ENCODE measurements at places on chromosomes 13 and 19.

GRCh38 chr19:42420055-42420544 lies 7.1 kb downstream of the LIPE start:
- DNase-seq = no peak

GRCh38 chr13:52786766-52787165 lies 47.1 kb upstream of the CNMD start:
- DNase-seq = no peak

DNA sequence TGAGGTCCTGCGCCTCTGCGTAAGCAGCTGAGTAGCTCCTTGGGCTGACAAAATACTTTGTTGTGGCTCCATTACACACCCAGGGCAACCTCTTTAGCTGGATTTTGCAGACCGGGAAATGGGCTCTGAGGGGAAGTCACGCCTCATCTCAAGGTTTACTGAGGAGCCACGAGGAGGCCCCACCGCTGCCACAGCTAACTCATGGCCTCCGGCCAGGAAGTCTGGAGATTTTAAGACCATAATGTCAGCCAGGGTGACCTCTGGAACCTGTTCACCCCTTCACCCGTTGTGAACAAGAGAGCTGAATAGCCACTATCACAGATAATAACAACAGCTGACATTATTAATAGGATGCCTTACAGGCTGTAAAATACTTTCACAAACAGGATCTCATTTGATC lies 351.3 kb upstream of the TMTC4 start:
- DNase-seq = peak; percentile 62

DNA sequence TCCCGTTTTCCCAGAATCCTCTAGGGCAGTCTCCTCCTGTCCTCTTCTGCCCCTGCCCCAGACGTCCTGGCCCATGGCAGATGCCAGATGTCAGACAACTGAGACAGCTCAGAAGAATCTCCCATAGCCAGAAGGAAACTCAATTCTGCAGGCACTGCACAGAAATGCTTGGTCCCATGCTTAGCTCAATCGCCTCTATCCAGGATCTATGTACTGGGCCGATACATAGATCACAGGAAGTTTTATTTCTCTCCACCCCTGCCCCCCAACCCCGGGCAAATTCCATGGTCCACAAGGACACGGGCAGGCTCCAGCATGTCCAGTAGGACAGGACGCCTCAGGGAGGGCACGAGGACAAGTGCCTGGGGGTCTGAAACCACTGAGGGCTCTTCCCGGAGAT lies 4.8 kb downstream of the MBD3 start:
- no peak for DNase-seq

DNA sequence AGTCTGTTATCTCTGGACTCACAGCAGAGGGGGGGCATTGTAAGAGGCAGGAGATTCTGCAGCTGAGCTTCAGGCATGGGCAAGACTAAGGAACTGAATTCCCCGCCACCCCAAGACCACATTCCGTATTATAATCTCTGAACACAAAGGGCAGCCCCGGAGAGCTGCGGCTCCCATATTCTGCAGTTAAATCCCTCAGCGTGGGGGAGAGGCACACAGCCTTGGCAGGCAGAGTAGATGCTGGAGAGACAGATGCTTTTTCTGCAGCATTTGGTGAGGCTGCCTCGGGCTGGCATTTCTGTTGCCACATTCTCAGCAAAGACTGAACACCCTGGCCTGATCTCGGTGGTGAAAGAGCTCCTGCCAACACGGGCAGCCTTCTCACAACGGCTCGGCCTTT lies 12.9 kb downstream of the CHAF1A start:
- no peak for DNase-seq

- peak; percentile 57 for DNase-seq
Measured at GRCh38 chr13:61728471-61728870, 312.8 kb upstream of the PCDH20 start.

GRCh38 chr13:33487575-33488243 lies 202.2 kb upstream of the STARD13 start:
- DNase-seq = no peak

GRCh38 chr13:110265341-110265681 lies 41.6 kb downstream of the COL4A1 start:
- no peak for DNase-seq

DNA sequence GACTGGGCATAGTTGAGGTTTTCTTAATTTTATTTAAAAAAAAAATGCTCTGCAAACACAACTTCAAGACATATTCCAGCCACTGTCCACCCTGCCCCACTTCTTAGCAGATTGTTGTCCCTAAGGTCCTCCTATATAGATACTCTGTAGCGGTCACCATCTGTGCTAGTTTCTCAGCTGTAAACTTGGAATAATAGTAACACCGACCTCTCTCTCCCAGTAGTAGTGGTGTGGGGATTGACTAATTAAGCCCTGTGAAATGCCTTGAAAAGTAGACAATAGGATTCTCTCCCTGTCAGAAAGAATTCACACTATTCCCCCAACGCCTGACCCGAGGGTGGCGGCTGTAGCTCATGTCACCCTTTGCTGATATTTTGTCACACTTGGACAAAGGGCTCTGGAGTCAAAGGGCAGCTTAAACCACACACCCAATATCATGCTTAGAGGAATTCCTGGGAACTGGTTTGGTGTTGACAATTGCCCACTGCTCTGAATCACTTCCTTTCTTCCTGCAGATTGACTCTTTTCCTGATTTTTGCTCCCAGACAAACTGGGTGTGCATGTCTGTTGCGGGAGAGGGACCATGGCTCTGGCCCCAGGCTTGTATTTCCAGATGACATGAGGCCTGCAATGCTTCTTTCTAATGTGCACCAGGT lies 9.2 kb upstream of the SERP2 start:
- no peak for DNase-seq

- no peak for DNase-seq
Measured at GRCh38 chr13:50401049-50401505, 385.8 kb downstream of the KCNRG start.

GRCh38 chr19:12199757-12200419 lies 37.0 kb downstream of the ZNF136 start:
- DNase-seq = no peak

GRCh38 chr13:23654111-23655110 lies 84.2 kb downstream of the TNFRSF19 start:
- DNase-seq = no peak

- DNase-seq = peak; percentile 2
Measured at GRCh38 chr13:69124996-69125395, 982.6 kb upstream of the ATXN8OS start.

DNA sequence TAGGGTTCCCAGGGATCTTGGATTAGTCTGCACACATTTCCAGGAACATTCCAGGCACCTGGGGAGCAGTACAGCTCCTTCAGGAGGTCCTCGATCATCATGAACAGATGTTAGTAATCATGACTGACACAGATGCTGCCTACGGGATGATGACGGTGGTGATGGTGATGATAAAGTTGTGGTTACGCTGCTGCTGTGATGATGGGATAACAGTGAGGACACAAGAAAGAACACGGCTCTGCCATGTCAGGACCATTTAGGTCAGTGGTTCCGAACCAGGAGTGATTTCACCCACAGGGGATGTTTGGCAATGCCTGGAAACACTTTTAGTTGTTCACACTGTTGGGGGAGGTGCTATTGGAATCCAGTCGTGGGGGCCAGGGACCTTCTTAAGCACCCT lies 1193.0 kb downstream of the UQCRFS1 start:
- no peak for DNase-seq

- DNase-seq = peak; percentile 86
Measured at GRCh38 chr13:45367358-45367757, 26.4 kb upstream of the TPT1 start.

- DNase-seq = no peak
Measured at GRCh38 chr13:49452725-49453457, 8.8 kb downstream of the SETDB2 start.

DNA sequence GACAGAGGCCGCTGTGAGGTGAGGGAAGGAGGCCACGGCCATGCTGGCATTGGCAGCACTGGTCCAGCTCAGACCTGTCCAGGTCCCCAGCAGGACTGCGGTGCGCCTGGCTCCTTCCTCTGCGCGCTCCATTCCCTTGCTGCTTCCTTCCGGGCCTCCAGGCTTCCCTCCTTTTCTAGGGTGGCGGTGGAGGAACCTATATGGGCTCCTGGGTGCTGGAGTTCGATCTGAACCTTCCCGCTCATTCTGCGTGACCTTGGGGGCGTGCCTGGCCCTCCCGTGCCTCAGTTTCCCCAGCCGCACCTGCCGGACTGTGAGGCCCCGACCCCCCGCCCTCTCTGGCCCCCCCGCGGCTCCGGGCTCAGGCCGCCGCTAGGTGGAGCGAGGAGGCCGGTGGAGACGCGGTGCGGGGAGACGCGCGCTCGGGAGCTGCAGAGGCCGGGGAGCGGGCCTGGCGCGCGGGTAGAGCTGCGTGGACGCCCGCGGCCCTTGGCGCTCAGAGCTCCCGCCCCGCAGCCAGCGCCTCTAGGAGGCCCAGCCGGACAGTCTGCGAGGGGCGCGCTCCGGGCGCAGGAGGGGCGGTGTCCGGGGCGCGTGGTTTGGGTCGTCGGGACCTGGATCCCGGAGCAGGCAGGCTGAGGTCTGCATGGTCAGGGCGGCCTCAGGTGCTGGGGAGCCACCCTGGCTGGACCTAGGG lies 29.9 kb downstream of the EFNA2 start:
- DNase-seq = no peak

DNA sequence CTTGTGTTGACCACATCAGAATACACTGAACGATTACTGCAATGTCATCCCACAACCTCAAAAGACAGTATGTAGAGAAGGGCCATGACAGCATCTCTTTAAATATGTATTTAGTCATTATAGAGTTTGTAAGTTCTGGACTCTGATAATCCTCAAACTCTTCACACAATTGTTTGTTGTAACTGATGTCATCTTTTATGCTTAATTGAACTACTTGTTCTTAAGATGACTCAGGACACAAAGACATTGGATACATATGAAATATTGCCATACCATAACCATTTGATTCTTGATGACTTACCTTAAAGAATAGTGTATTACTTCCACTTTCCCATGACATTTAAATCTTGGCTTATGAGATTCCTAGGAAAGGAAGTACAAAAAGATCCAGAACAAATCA lies 347.6 kb downstream of the KLF5 start:
- DNase-seq = no peak

- no peak for DNase-seq
Measured at GRCh38 chr13:36323951-36324566, 22.1 kb downstream of the SPART start.

GRCh38 chr19:35793381-35794165 lies 18.2 kb downstream of the ARHGAP33 start:
- no peak for DNase-seq

Measured in retinal pigment epithelial cell (primary cell).